Mucosa of descending colon (tissue), 3 donors: ENCODE measurements at places on chromosomes 4 and X. TPM values are rescaled to one million over a fixed set of nuclear protein-coding genes. Genes with fewer than 3 reads are reported as not detected.

CDKL5 gene
- total RNA-seq, result 4.0 TPM

EMCN gene
- 3.1 TPM for total RNA-seq

TMPRSS11A gene
- total RNA-seq, result not detected

INTS6L gene
- 19.8 TPM for total RNA-seq

UGT2A1 gene
- total RNA-seq, result not detected

SPANXN3 gene
- not detected for total RNA-seq

WDR45 gene
- total RNA-seq, result 90.1 TPM

NPNT gene
- total RNA-seq, result 26.3 TPM

XAGE1B gene
- total RNA-seq, result not detected

BANK1 gene
- 1.1 TPM for total RNA-seq
